ENCODE measurements at places on chromosomes 2 and 18.

- peak; percentile 8 for DNase-seq
These were observed 50.6 kb downstream of the PARD6G start for GRCh38 chr18:80196528-80197320.

- no peak for DNase-seq
These were observed 149.9 kb downstream of the RDH14 start for GRCh38 chr2:18410543-18410942.

GRCh38 chr18:77023102-77023782 is 109.3 kb downstream of the MBP start:
- DNase-seq: no peak

- no peak for DNase-seq
These were observed 136.3 kb upstream of the CCDC68 start for GRCh38 chr18:55095584-55095983.

- DNase-seq: no peak
These were observed 24.8 kb downstream of the SANBR start for GRCh38 chr2:61090386-61090921.

DNA sequence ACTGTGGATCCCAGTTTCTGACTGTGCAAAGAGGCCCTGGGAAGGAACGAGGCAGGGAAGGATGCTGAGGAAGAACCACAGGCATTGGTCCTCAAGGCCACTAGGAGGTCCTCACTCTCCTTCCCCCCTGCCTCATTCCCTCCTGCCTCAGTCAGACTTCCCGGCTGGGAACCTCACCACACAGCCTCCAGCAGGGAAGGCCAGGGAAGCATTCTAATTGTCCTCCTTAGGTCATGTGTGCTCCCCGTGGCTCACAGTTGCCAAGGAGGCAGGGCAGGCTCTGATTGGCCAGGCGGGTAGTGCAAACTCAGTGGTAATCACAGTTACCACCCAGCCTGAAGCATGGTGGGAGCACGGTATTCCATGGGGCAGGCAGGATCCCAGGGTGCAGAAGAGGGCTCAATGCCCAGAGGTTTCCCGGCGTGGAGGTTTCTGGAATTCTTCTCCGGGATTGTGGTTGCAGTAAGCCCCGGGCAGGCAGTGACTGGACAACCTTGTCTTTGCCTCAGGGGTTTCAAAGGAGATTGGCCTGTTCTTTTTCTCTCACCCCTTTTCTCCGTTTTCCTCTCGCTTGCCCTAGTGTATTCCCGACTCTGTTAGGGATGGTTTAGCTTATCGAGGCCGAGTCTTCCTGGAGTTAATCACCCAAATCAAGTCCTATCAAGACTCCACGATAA is 27.1 kb downstream of the FER1L5 start:
- no peak for DNase-seq

DNA sequence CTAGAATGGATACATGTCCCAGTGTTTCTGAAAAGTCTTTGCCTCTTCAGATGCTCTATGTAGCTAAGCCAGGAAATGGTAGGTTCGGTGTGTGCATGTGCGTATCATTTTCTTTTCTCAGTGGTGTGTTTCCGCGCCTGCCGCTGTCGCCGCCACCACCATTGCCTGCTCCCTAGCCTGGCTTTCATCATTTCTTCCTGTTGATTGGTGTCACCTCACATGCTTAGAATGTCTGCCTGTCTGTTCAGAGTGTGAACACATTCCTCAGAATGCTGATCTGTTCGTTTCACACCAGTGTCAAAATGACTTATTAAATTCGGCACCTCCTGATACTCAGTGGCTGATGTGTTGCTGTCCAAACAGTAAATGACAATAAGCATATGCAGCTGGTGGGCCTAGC is 255.2 kb upstream of the SPRED2 start:
- no peak for DNase-seq

DNA sequence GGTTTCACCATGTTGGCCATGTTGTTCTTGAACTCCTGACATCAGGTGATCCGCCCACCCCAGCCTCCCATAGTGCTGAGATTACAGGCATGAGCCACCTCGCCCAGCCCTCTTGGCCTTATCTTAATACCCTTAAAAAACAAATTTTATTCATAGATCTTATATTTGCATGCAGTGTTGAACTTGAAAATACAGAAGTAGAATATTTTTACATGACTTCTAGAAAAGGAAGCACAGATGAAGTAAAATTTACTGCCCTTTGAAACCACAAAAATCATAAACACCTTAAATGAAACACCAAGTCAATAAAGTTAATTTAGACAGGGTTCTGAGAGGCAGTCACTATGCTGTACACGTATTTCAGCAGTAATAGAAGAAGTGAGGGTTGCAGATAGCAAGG is 145.7 kb downstream of the CERS6 start:
- DNase-seq: no peak

DNA sequence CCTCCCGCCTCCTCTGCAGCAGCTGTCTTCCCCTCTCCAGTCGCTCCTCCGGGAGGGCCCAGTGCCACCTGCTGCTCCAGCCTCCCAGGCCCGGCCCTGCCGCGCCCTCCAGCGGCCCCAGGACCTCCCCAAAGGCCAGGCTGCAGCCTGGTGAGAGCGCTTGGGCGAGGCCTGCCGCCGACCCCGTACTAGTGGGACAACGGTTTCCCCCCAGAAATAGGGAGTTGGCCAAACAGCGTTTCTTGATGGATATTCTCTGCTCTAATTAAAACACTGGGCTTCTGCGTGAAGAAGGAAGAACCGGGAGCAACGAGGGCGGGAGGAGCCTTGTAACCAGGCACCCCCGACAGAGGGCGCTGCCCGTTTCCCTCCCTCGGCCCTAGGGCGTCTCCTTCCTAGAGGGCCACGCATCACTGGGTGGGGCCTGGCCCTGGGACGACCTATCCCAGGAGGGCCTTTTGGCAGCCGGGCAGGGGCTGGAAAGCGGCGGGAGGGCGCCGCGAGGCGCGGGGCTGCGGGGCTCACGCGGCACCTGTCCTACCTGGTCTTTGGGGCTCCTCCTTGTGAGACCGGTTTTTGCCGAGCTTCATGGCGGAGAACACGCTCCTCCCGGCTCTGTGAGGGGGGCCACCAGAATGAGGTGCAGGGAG is 25.4 kb upstream of the OTOF start:
- DNase-seq: peak; percentile 79

DNA sequence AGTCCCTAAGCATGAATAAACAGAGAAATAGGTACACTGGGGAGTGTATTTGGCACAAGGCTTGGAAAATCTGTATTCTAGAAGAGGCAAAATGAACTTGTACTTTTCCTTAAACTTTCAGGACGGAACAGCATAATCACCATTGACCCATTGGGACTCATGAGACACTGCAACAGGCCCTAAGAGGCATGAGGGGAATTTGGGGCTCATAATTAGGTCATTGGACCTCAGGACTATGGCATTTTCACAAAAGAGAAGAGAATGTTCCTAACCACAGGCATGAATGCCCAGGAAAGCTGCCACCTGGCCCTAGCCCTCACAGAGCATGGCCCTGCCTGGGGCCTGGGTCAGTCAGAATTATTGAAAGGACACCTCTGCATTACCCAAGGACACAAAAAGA is 67.9 kb upstream of the PIK3C3 start:
- no peak for DNase-seq
